ENCODE measurements at places on chromosomes 5 and 9.

GRCh38 chr5:95390812-95391492 is at the start of gene FAM81B:
FAM81B (plus strand) TSS chr5:95391366; CDS start chr5:95391390, 24 bp downstream.
- no peak for DNase-seq

DNA sequence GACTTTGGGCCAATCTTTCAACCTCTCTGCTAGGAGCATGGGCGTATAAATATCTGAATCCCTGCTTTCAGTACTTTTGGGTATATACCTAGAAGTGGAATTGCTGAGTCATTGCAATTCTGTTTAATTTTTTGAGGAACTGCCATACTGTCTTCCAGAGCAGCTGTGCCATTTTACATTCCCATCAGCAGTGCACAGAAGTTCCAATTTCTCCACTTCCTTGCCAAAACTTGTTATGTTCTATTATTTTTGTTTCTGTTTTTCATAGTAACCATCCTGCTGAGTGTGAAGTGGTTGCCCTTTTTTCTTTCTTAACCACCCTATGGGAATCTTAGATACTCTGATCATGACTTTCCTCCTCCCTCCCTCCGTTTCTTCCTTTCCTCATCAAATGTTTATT is 11.1 kb upstream of the CCIN start:
- DNase-seq = no peak

GRCh38 chr9:92468206-92468605 is 14.1 kb downstream of the ASPN start:
- DNase-seq = no peak

- no peak for DNase-seq
These were observed 40.5 kb downstream of the OLFM1 start for GRCh38 chr9:135127718-135128670.

DNA sequence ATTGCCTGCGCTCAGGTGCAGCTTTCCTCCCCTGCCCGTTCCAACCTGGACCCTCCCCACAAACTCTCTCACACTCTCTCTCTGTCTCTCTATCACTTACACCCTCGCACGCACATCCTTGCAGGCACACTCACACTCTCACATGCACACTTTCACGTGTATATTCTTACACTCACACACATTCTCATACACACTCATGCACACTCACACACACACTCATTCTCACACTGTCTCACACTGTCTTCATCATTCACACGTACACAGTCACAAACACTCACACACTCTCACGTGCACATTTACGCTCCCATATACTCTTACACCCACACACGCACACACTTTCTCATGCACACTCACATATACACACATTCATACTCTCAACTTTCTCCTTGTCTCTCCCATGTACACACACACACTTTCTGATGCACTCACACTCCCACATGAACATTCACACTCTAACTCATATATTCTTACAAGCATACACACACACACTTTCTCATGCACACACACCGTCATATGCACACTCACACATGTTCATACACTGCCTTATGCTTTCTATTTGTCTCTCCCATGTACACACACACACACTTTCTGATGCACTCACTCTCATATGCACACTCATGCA is 229.3 kb downstream of the SNX18 start:
- no peak for DNase-seq

DNA sequence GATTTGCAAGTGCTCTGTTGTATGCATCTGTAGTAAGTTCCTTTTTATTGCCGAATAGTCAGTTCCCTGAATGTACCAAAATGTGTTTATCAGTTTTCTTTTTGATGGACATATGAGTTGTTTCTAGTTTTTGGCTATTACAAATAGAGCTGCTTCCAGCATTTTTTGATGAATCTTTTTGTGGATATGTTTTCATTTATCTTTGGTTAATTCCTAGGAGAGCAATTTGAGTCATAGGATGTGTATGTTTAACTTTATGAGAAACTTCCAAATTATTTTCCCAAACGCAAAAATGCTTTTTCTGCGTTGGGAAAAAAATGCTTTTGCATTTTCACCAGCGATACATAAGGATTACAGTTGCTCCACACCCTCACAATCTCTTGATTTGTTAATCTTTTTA is 287.7 kb downstream of the FER start:
- no peak for DNase-seq

- DNase-seq = no peak
These were observed 80.7 kb downstream of the LMX1B start for GRCh38 chr9:126694206-126695081.

All from NCI-H1436 treated with DMSO at 0.1 percent for 48 hours (cell line).